ENCODE measurements at places on chromosomes 11 and 22.

DNA sequence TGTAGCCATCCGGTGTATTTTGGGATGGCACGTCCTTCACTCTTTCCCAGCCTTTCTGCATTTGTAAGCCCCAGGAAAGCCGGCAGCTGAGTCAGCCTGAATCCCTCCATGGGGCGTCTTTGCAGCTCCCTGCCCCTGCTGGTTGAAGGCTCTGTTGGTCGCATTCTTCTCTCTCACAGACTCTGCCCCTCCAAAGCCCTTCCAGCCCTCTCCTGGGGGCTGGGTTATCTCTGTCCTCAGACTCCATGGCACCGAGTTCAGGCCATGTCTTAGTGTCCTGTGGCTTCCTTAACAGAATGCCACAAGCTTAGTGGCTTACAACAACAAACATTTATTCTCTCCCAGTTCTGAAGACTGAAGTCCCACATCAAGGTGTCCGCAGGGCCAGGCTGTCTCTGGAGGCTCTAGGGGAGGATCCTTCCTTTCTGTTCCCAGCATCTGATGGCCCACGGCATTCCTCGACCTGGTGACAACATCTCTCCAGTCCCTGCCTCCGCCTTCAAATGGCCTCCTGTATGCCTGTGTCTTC is 62.2 kb downstream of the BCR start:
- DNase-seq: no peak

- no peak for DNase-seq
Measured at GRCh38 chr11:94178331-94178730, 49.7 kb downstream of the PANX1 start.

GRCh38 chr22:27687984-27688545 is 113.5 kb downstream of the MN1 start:
- no peak for DNase-seq

- DNase-seq: no peak
Measured at GRCh38 chr11:82930229-82930628, 28.7 kb downstream of the DDIAS start.

DNA sequence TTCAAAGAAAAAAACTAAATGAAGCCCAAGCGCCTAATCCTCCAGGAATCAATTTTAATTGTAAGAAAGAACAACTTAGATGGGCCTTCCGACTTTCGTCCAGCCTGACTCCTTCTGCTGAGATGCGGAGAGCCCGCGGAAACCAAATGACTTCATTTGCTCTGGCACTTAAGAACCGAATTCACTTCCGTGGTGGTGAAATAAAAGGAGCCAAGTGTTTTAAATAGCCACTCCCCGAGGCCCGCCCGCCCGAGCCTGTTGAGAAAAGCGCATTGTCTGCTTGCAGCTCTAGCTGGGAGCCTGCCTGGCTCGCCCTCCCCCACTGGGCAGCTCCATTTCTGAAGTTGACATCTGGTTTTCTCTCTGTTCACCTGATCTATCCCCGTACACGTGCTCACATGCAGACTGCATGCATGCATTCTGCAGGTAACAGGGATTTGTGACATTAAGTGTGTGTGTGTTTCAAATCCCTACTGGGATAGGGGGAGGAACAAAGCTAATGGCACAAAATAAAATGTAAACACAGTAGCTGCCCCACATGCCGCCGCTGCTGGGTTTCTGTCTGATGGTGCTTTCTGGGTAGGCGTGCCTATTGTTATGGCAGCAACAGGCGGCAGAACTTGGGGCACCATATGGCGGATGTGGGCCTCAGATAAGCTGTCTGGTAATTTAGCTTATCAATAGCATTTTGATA is 6.2 kb downstream of the TEAD1 start:
- no peak for DNase-seq

DNA sequence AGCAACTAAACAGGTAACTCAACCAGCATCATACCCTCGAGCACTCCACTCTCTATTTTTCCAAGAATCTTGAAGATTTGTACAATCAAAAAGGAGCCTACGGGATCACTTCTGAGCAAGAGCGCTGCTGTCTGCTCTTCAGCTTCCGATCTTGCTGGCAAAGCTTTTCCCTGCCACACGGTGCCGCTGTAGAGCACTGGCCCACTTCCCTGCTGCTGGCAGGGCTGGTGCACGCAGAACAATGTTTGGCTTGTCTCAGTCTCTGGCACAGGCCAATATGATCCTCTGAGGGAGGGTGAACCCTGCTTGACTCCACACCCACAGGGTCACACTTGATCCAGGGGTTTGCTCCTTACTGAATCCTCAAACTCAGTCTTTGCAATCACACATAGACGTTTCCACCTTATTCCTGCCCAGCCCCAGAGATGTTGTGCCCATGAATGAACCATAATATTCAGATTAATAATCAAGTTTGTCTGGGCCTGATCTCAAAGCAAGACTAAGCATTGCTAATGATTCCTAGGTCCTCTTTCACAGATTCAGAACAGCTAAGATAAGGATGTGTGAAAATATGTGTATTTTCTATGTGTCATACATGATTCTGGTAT is 536.6 kb downstream of the SOX6 start:
- DNase-seq: no peak

DNA sequence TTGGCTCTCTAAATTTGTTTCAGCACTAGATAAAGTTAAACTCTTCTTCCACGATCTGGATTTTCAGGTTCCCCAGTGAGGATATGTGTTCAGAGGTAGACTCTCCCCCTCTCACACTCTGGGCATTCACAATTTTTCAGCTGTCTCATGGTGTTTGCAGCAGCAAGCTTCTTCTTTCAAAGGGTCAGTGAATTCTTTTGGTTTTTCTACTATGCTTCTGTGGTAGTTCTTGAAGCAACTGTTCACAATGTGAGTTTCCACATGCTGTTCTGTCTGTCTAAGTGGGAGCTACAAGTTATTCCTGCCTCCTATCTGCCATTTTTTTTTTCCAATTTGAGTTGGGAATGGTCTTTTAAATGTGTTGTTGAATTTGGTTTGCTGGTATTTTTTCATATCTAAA is 25.4 kb downstream of the CNTF start:
- no peak for DNase-seq

DNA sequence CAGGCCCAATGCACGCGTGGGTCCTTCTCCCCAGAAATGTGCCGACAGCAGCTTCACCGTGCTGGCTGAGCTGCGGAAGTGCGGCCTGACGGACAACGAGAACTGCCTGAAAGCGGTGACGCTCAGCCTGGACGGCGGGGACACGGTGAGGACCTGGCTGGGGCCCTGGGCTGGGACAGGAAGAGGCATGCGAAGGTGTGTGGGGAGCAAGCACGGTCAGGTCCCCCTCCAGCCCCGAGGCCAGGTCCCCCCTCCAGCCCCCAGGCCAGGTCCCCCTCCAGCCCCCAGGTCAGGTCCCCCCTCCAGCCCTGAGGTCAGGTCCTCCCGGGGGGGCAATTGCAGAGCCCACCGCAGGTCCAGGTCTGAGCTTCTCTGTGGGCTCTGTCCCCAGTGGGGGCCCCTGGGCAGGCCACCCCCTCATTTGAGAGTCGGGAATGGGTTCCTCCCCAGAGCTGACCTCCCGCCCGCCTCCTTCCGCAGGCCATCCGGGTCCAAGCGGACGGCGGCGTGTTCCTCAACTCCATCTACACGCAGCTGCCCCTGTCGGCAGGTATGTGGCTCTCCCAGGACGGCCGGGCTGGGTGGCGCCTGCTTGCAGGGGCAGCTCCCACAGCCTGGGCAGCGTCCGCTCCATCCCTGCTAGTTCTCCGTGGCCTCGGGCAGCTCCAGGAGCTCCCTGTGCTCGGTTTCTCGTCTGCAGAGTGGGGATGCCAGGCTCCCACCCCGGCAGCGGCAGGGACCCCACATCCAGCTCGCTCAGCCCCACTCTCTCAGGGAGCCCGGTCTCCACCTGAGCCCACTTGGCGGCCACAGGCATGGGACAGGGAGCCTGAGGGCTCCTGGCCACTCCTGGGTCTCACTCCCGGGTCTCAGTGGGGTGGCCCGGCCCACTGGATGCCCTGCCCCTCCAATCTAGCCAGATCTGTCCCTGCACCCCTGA is 7.9 kb downstream of the MUC5B start:
- no peak for DNase-seq

- no peak for DNase-seq
Measured at GRCh38 chr11:44453871-44454270, 111.6 kb upstream of the CD82 start.

GRCh38 chr11:125170510-125171031 is 6.0 kb downstream of the PKNOX2 start:
- DNase-seq: no peak

- DNase-seq: no peak
Measured at GRCh38 chr11:93198215-93198845, 539 bp upstream of the SLC36A4 start.

- no peak for DNase-seq
Measured at GRCh38 chr22:44536411-44536810, 38.4 kb upstream of the RTL6 start.

DNA sequence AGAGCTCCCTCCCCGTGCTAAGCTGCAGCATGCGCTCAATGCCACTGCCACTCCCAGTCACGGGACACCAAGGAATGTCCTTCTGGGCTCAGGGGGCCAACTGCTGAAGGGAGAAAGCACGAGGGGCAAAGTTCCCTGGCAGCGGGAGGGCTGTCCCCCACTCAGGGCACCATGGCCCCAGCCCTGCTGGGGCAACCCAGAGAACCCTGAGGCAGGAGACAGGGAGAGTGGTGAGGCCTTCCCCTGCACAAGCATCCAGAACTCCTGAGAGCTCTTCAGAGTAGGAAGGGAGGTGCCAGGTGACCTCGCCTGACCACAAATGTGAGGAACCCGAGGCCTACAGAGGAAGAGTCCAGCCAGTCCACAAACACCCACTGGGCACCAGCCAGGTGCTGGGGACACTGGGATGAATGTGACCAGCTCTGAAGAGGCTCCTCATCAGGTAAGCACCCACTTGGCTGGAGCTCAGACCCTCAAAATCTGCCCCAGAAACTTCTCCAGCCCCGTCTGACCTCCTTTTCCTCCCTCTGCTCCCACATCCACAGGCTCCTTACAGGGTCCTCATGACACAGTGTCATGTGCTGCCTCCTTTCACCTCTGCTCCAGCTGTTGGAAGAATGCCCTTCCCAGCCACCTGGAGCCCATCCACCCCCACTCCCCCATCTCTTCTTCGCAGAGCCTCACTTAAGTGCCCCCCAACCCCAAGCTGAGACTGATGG is 15.6 kb downstream of the GDPD5 start:
- no peak for DNase-seq

DNA sequence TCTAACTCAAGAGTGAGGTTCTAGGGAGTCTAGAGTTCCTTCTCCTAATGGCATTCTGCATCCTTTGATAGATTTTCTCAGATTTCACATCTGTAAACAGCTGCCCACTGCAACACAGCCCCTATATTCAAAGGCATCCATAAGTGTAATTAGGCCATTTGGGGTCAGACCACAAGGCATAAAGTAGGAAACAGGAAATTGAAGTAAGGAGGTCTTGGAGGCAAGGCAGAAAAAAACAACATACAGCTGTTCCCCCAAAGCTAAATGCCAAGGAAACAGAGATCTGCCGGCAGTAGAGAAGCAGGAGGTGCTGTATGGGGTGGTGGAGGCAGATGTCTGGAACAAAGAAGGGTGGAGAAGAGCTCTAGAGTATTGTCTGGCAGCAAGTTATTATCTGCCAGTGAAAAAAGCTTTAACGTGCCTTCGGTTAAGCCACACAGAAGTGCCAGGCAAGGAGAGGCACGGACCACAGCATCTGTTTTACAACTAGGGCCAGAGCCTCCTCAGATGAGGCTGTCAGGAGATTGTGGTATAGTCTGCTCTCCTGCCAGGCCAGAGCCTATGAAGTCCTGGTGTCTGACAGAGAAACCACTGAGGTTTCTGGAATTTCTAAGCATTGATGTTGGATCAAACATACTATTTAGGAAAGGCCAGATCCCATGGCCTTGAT is 100.2 kb upstream of the CHRM4 start:
- no peak for DNase-seq

DNA sequence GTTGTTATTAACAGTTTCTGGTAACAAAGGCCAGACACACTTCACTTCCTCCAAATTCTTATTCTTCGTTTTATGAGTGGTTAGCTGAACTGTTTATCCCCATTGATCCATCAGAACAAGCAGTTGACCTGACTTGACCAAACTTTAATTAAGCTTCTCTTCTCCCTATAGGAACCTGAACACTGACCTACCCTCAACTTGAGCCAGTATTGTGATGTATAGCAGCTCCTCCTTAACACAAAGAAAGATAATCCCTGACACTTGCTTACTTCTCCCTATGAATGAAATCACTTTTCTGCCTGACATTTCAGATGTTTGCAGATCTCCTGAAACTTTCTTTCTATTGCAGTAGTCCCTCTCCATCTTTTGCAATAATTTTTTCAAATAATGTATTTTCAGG is 41.9 kb downstream of the ANO5 start:
- DNase-seq: no peak

DNA sequence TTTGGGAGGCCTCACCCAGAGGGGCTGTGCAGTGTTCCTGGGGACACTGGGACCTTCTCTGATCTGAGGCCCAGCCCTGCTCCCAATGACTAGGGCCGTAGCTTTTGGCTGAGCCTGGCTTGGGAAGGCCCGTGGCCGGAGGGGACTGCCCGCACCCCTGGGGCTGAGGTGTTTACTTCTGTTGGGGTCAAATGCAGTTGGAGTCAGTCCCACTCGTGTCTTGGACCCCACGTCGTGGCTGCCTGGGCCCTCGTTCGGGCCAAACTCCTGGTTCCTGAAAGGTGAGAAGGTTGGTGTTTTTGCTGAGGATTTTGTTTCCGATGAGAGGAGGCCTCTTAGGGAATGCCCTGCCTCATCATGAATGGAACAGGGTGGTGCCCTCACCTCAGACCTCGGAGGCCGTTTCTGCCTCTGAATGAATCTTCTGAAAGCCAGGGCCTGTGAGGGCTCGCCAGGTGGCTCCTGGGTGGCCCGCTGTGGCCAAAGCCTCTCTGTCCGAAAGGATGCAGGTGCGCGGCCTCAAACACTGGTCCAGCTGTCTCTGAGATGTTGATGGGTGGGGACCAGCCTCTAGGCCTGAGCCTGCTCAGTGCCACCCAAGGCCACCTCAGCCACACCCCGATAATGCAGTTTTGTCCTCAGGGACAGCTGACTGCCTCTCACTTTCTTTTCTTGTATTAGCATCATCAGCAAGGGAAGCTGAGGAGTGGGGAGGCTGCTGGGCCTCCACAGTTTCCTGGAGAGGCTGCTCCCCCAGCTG is 40.3 kb upstream of the A4GALT start:
- no peak for DNase-seq

- no peak for DNase-seq
Measured at GRCh38 chr11:113992459-113993110, 17.7 kb downstream of the HTR3A start.

- no peak for DNase-seq
Measured at GRCh38 chr11:16749092-16749491, 10.6 kb downstream of the C11orf58 start.

- DNase-seq: no peak
Measured at GRCh38 chr11:128222245-128222884, 365.0 kb downstream of the ETS1 start.

GRCh38 chr22:42680648-42681047 is 31.5 kb upstream of the CYB5R3 start:
- DNase-seq: no peak

- DNase-seq: no peak
Measured at GRCh38 chr11:95373241-95373640, 142.2 kb upstream of the SESN3 start.

- DNase-seq: no peak
Measured at GRCh38 chr22:29073618-29074275, 912 bp downstream of the KREMEN1 start.
